Kasumi-1 (cell line): ENCODE measurements at places on chromosomes 6 and 20.
A peak's percentile ranks its signal among the peaks of the same experiment; 100 is the strongest.

GRCh38 chr6:53746442-53747103, 48.2 kb upstream of the LRRC1 start:
- no peak for DNase-seq

- no peak for DNase-seq
Observed at GRCh38 chr20:51143652-51144051, 120.7 kb upstream of the KCNG1 start.

DNA sequence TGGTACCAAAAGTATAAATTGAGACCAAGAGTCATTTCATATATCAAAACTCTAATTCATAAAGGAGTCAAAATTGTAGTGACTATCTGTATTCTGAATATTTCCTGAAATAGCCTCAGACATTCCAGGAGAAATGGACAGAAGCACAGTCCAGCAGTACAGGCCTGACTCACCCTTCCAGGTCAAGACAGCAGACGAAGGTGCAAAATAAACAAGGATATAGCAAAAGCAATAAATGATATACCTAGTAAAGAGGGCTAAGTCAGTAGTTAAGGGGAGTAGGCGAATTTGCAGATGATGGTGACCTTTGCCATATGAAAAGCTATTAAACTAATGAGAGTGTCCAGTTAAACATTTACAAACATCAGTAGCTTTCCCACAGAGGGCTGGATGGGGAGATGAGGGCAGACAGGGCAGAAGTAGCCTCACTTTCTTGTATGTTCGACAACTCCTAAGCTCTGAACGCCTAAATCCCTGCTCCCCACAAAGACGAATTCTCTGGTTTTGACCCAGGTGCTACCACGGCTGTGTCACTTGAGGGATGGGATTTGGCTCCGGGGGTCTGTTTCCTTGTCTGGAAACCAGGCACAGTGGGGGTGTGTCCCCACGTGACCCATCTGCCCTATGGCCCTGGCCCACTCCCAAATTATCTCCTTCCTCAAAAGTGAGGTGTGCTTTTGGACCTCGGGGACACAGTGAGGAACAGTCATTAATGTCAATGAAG, 3.6 kb upstream of the SLC52A3 start:
- DNase-seq, result no peak

DNA sequence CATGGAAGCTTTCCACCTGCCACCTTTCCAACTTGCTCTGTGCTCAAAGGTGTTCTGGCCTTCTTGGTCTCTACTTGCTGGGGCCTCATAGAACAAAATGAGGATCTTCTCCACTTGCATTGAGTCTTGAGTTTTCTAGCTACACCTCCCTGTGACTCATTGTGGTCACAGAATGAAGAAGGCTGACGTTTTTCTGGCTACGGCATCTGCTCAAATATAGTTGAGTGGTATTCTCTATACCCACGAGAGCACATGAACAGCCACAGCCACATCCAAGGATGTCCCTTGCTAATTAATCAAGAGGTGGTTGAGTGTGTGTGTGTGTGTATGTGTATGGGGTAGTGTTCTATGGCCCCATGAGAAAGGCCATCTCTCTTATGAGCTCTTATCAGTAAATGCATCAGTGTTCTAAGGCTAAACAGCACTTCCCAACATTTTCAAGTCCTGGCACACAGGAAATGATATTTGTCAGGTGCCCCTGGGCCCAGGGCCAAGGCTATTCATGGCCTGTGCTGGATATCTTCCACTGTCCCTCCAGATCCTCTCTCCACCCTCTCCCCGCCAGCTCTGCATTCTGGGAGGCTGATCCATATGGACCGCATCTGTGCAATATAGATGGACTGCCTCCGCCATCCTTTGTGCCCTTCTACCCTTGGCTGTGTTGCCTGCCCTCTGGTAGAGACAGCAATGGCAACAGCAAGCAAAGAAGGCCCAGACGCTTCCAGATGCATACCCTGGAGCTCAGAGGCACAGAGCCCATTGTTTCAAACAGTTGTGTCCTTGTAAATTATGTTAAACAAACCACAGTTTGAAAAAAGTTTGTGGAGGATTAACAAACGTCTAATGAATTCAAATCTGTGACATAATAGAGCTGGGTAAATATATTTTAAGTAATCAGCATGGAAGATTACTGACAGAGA, 150.2 kb downstream of the LRFN2 start:
- no peak for DNase-seq

DNA sequence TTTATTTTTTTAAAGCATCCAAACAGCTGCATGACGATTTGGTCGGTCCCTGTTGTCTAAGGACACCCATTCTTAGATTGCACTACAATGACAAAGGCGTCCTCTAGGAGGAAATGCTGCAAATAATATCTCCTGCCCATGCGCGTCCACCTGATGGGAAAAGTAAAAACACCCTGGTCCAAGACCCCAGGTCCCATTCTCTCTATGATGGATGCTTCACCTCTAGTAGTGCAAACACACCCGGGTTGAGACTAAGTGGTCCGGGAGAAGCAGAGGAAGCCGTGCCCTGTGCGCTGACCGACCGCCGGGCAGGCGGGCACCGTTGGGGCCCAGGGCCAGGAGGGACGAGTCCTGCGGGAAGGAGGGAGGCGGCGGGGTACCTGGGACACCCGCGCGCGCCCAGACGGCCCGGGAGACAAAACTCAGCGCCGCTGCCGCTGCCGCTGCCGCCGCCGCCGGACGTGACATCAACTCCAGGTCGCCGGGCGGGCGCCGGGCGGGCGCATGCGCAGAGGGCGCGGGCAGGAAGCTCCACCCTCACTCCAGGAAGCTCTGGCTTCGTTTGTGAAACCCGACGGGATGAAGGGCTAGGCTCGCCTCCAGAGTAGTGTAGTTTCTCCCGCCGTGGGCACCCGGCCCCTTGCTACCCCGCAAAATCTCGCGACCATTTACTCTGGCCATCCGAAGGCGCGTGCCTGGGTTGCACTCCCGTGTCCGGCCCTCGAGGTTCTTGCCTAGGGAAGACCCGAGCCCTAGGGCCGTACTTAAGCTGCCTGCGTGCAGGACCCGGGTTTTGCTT, at the start of gene TBC1D7:
TSS of gene TBC1D7 (minus strand) at position 462 of the 799 bp plus-strand sequence. CDS start 1,639 bp downstream, outside the sequence.
- DNase-seq, result peak; percentile 90

DNA sequence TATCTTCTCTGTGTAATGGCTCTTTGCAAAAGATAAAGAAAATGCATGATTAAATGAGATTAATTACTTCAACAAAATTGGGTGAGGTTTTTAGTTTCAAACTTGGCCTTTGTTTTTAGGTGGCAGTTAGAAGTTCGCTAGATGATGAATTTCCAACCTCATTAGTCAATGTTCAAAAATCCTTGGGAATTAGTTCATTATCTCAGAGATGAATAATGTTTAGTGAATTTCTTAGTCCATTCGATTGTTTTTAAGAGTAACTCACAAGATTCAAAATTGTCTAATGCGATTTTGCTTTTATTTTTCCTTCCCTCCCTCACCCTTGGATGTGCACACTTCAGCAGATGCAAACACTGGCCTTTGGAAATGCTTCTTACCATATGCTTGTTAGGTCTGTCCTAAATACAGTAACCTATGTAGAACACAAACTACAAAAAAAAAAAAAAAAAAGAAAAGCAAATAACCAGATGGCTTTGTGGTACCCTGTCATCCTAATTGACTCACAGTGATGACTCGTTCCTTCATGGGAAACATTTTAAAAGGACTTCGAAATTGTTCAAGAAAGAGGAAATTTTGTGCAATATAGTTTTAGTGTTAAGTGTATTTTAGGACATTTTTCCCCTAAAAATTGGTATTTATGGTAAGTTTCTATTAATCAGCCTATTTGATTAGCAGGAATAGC, 66.7 kb downstream of the FAM229B start:
- DNase-seq, result peak; percentile 8

GRCh38 chr6:158762787-158763433, 56.3 kb downstream of the EZR start:
- DNase-seq, result no peak

DNA sequence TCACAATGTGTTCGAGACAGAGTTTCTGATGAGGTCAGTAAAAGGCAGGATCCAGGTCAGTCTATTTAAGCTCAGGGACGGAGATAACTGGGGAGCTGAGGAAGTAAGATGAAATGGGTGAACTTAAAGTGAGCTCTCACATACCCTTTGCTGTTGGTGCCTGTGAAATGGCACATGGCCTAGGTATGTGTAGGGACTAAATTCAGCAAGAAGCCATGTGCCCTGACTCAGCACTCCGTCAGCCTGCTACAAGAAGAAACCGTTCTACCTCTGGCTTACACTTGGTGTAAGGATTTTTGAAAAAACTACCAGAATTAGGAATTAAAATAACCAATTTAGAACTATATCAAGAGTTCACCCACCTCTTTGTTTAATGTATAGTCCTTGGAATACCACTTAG, 41.1 kb upstream of the TRDN start:
- DNase-seq, result no peak

DNA sequence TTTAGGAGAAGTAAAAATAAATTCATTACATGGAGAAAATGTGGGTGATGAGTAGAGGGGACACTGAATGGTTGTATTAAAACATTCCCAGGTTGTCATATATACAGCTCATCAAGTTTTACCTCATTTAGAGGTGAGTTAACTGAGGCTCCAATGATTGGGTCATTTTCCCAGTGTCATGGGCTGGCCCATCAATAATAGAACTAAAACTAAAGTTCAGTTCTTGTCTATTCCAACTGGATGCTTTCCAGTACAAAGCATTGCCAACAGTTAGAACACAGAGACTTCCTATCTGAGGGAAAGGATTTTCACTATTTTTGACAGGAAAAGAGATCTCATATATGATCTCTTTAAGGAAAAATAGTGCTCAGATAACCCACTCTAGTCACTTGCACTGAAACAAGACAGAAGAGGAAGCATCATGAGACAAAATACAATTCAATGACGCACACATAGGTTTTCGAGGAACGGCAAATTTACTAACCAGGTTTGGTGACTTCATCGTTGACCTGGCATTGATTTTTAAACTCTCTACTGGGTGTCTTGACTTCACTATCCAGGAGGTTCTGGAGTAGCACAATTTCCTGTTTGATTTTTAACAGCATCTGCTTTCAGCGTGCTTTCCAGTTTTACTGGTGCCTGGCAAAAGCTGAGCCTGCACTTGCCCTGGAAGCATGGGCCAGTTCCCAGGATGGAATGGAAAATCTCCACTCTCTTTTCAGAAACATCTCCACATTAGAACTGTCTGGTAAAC, 195.5 kb upstream of the FBXL4 start:
- no peak for DNase-seq

DNA sequence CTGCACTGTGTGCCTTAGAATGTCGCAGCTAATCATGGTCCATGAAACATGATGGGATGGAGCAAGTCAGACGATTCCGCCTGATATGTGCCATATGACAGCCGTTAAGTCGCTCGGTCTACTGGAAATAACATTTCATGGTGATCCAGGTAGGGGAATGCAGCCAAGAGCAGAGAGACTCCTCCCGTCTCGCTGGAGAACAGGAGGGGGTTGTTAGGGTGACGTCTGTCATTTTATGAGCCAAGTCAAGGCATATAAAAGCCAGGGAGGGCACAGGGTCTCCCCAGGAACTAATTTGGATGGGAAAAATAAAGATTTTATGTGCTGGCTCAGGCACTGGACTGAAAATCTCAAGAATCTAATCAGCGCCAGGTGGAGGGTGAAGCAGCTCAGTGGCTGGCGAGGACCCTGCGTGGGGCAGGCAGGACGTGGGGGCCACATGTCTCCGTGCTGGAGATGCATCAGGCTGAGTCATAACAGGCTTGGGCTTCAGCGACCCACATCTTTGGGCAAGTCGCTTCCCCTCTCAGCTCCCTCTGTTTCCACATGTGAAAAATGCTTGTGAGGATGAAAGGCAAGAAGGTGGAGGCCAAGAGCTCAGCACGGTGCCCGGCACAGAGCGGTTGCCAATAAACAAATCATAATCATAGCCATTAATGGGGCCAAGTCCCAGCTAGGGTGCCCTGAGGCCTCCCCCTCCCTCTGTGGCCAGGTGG, 234.6 kb downstream of the ANKRD60 start:
- DNase-seq, result no peak

GRCh38 chr20:62760471-62760855, 35.8 kb upstream of the MRGBP start:
- no peak for DNase-seq

DNA sequence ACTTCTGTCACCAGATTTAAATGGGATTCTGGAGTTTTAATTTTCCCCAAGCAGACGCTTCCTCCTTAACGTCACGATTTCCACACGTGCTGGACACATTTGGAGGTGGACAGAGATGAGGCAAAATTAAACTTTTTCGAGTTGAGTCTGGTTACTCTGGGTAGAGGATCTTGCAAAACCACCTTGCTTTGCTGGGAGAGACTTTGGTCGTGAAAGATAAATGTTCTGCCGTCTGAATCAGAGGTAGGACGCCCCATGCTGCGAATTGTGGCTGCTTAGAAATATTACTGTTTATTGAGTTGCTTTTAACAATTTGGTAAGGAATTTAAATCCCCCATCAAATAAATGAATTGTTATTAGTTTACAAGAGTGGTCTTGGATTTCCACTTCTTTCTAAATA, 46.8 kb downstream of the CTCFL start:
- DNase-seq, result no peak

DNA sequence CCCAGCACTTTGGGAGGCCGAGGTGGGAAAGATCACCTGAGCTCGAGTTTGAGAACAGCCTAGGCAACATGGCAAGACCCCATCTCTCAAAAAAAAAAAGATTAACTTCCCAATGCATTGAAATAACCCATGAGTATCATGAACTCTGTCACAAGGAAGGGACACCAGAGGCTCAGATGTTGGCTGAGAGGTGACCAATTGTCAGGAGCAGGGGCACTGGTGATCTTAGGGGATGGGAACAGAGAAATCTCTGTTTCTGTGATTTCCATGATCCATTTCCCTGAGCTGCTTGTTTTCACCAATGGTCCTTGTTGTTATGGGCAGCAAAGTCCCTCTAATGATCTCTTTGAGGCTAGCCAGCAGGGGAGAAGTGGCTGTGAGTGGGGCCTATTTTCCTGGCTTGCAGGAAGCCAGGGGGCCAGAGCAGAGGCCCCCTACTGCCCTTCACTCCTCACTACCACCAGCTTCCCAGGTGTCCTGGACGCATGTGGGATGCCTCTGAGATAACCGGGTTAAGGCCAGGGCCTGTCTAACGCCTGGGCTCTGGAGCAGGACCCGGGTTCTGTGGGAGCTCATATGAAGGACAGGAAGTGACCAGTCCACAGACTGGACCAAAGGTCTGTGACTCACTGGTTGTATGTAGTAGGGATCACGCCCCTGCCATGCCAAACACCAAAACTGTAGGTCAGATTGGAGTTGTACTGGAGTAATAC, 54.4 kb downstream of the PCNA start:
- DNase-seq, result no peak

DNA sequence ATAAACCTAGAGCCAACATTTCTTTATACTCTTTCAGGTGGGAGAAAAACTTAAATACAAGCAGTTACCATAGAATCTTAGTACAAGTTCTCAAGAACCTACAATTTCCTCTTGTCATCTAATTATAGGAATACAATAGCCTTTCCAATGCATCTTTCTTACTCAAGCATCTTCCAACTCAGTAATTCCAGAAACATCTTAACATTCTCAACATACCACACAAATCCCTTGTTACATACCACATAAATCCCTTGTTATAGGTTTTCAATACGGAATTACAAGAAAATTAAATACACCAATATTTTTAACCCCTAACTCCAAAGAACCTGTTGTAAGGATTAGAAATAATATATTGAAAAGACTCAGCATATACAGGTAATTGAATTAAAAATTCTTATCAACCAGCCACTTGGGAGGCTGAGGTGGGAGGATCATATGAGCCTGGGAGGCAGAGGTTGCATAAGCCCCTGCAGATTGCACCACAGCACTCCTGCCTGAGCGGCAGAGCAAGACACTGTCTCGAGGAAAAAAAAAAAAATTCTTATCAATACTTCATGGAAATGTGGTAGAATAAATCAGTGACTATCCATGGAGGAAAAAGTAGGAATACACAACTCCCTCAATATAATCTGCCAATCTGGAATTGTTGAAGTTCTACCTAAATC, 127.5 kb upstream of the CCDC28A start:
- DNase-seq, result no peak
